ENCODE measurements at places on chromosomes 7 and 10.

DNA sequence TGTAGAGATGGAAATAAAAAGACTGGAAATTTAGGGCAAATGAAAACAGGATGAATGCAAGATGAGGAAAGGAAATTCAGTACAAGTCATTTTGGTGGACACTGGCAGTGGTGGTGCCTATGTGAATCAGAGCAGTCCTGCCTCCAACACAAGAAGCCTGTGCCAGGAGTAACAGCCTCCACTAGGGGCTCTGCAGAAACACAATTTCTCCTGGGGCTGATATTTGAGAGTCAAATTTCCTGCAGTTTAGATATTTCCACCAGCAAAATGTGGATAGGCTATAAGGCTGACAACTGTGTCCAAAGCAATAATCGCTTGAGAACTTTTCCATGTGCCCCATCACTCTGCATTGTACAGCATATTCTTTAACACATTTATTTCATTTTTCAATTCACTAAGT, 4.7 kb upstream of the PLXDC2 start:
- peak; percentile 15 for DNase-seq

DNA sequence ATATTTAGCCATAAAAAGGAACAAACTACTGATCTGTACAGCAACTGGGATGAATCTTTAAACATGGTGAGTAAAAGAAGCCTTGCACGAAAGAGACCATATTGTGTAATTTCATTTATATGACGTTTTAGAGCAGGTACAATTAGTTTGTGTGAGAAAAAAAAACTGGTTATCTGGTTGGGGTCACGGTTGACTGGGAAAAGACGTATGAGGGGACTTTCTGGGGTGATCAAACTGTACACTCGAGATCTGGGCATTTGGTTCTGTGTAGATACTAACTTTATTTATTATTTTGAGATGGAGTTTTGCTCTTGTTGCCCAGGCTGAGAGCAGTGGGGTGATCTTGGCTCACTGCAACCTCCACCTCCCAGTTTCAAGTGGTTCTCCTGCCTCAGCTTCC, 4.2 kb downstream of the PRKRIP1 start:
- DNase-seq, result no peak

- DNase-seq, result no peak
These were observed 4.4 kb downstream of the RAB11FIP2 start for GRCh38 chr10:118042336-118042735.

GRCh38 chr7:24721481-24722001, 35.7 kb downstream of the GSDME start:
- DNase-seq, result no peak

Measured in iPS DF 19.7 (cell line).